ENCODE measurements at places on chromosomes 13 and 19. TPM values are rescaled to one million over a fixed set of nuclear protein-coding genes. Genes with fewer than 3 reads are reported as not detected.

Gene PRTN3
- total RNA-seq = not detected

Gene SIGLEC10
- 0.38 TPM for total RNA-seq

Gene PSG6
- not detected for total RNA-seq

Gene ZDHHC20
- 14.0 TPM for total RNA-seq

Gene OR7D2
- 0.16 TPM for total RNA-seq

Gene ZNF682
- total RNA-seq = 6.4 TPM

Gene ZSCAN4
- total RNA-seq = not detected

Gene SIGLEC8
- 0.16 TPM for total RNA-seq

Gene CLEC4G
- total RNA-seq = 0.71 TPM

Gene ATP7B
- 3.8 TPM for total RNA-seq

Gene KISS1R
- total RNA-seq = not detected

Gene S1PR5
- total RNA-seq = 0.11 TPM

Gene PRODH2
- total RNA-seq = not detected

Gene ZNF575
- 1.1 TPM for total RNA-seq

Gene MATK
- total RNA-seq = 0.14 TPM

Gene AP1M2
- total RNA-seq = not detected

Gene KCTD4
- total RNA-seq = 0.11 TPM

Gene CGB1
- not detected for total RNA-seq

Gene DAND5
- total RNA-seq = 12.7 TPM

Gene CEACAM1
- 3.4 TPM for total RNA-seq

Gene PLIN4
- 162 TPM for total RNA-seq

Gene IGFL1
- not detected for total RNA-seq

Gene PEAK3
- 0.77 TPM for total RNA-seq

Gene KLF16
- total RNA-seq = 6.4 TPM

Gene PRR19
- total RNA-seq = not detected

Gene ZNF723
- not detected for total RNA-seq

Gene SMIM44
- not detected for total RNA-seq

Gene MYBPC2
- total RNA-seq = not detected

Gene NAPSA
- 0.05 TPM for total RNA-seq

Gene POU4F1
- not detected for total RNA-seq

Gene PALM
- 26.8 TPM for total RNA-seq

Gene TBXA2R
- 2.3 TPM for total RNA-seq

Gene RNF113B
- total RNA-seq = not detected

Gene ZNF506
- total RNA-seq = 10.0 TPM

Gene VSTM2B
- not detected for total RNA-seq

Gene TNFSF9
- 0.38 TPM for total RNA-seq

Gene POU2F2
- total RNA-seq = 1.2 TPM

Gene ZNF98
- 0.69 TPM for total RNA-seq

Gene COX7A1
- total RNA-seq = 2,839 TPM

All from left ventricle myocardium inferior (tissue), 1 donor.